Stimulated activated CD4-positive, alpha-beta T cell treated with anti-CD3 and anti-CD28 coated beads, Interleukin-12 subunit alpha, Interleukin-12 subunit beta, amount 100 ng/mL, for 48 hours (primary cell): ENCODE measurements at places on chromosomes 16 and 17.
A peak's percentile ranks its signal among the peaks of the same experiment; 100 is the strongest.

GRCh38 chr16:66079671-66080334 is 286.7 kb upstream of the CDH5 start:
- no peak for DNase-seq

DNA sequence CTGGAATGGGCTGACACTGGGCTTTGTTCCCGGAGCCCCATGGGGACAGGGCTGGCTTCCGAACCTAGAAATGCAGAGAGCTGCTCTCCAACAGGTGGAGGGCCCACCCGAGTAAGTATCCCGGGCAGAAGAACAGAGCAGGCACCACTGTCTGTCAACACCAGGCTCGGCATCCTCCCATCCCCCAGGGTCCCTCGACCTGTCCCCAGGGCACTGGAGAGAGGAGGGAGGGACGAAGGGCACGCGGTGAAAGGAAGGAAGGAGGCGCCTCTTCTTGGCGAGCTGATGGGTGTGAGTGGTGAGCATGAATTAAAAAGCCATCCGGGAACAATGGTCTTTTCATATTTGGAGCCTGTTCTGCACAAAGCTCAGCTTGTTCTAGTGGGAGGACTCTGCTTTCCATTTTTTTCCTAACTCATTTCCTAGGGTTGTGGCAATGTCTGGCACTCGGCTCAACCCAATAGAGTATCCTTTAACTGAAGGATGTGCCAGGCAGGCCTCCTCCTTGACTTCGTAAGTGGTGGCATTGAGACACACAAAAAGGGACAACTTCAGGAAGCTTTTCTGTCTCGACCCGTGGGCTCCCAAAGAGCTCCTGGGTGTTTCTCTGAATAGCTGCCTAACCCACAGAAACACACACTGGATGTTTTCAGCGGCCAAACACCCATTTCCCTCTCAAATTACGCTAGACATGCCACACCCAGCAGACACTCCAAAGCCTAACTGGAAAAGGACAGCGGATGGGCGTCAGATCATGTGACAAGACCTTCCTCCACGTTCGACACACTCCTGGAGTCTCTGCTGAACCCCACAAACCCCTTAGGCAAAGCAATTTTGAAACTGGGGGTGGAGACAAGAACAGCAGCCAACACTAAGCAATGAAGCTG is 47.7 kb downstream of the ZFHX3 start:
- no peak for DNase-seq

GRCh38 chr17:66684261-66684660 is 150.7 kb upstream of the CACNG5 start:
- DNase-seq, result no peak

DNA sequence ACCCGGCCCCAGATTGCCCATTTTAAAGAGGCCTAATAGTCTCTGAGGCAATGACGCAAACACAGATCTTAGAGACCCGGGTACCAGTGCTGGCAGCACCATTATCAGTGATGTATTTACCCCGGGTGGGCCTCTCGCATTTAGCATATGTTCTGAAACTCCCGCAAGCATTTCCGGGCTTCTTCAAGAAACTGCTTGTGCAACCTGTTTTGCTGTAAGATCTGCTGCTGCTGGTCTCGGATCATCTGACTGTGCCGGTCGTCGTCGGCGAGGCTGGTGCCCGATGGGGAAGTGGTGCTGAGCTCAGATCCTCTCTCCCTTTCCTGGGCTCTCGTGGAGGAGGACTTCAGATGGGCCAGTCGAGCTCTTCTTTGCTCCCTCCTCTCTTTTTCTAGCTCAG is 12.5 kb downstream of the CEP295NL start:
- peak; percentile 13 for DNase-seq

DNA sequence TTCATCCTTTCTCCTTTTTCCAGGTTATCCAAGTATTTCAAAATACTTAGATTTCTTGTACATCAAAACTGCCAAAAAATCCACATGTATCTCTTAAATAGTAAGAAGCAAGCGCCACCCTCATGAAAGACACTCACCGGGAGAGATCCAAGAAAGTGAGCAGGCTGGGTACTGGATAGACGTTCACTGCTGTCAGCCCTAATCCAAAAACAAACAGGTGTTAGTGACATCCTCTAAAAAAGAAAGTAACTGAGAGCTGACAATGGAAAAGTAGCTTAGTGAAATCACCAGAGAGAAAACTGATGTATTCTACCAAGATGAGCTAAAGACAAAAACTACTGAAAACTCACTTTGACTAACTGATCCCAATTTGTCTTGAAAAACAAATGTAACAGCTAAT is 46.1 kb downstream of the MARVELD3 start:
- no peak for DNase-seq

DNA sequence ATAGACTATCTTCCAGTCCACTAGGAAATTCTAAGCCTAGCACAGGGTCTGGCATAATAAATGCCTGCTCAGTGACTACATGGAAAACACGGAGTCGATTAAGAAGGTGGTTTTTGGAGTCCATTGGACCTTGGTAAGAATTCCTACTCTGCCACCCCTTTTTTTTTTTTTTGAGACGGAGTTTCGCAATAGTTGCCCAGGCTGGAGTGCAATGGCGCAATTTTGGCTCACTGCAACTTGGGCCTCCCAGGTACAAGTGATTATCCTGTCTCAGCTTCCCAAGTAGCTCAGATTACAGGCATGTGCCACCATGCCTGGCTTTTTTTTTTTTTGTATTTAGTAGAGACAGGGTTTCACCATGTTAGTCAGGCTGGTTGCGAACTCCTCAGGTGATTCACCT is 123.2 kb downstream of the HS3ST2 start:
- DNase-seq, result no peak

DNA sequence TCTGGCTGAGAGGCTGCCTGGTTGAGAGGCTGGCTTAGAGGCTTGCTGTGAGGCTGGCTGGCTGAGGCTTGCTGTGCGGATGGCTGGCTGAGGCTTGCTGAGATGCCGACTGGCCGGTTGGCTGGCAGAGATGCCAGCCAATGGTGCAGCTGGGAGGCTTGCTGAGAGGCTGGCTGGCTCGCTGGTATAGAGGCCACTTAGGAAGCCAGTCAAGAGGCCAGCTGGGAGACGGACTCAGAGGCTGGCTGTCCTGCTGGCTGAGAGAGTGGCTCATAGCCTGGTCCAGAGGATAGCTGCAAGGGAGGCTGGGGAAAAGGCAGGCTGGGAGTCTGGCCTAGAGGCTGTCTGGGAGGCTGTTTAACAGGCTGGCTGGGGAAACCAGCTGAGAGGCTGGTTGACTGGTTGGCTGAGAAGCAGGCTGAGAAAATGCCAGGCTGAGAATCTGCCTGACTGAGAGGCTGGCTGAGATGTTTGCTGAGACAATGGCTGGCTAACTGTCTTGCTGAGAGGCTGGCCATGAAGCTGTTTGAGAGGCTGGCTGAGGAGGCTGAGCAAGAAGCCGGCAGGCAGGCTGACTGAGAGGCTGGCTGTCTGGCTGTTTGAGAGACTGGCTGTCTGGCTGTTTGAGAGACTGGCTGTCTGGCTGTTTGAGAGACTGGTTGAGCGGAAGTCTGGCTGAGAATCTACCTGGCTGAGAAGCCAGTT is 37.5 kb upstream of the ACSM2B start:
- no peak for DNase-seq

DNA sequence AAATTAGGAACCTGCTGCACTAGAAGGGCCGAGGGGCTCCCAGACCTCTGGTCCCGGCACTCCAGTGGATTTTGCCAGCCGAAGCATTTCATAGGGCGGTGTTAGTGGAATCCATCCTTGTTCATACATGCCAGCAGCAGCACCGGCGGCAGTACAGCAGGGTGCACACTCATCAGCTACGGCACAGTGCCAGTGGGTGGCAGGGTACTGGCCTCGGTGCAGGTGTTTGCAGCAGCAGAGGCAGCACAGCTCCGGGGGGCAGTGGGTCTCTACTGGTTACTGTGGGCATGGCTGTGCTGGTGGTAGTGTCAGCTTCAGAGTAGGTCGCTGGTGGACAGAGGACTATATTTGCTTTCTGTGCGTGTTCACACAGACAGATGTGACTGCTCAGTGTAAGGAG is 985.7 kb downstream of the CDH8 start:
- DNase-seq, result no peak
